ENCODE measurements at places on chromosomes 6 and 20.

DNA sequence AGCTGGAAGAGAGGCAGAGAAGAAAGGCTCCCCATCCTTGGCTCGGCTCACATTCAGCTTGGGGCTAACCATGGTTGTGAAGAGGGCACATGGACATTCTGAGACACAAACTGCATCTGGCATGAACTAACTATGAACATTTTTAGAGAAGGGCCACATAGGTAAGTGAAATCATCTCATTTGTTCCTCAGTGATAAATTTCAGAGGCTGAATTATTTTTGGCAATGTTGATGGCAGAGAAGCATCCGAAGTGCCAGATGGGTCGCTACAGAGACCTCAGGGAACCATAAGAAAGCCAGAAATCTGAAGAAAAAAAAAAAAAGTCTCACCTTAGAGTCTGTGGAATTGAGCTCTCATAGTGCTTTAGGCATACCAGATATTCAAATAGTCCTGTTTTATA lies 49.2 kb upstream of the FABP7 start:
- DNase-seq = no peak

GRCh38 chr6:25010902-25011625 lies 75.3 kb upstream of the RIPOR2 start:
- DNase-seq = no peak

DNA sequence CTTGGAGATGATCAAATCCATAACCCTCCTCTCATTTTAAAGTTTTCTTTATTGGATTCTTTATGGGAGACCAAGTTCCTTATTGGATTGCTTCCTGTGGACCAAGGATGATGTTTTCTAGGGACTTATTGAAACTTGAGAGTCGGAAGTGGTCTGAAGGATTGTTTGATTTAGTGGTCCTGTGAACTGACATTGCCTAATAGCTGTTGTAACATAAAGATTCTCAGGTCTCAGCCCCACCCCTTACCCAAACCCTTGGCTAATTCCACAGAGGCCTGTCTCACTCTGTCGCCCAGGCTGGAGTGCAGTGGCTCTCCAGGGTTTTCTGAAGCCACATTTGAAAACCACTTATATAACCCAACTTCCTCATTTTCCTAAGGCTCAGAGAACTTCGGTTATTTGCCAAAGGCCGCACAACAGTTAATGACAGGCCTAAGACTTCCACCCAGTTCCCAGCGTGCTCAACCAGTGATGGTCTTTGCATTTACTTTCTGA lies 77.0 kb downstream of the ATXN1 start:
- DNase-seq = no peak

GRCh38 chr20:37990571-37991151 lies 42.6 kb downstream of the TTI1 start:
- no peak for DNase-seq

Measured in right forelimb (tissue), 1 donor.